BJ (cell line): ENCODE measurements at places on chromosomes 16 and 17.

- no peak for DNase-seq
Measured at GRCh38 chr17:43791589-43791988, 11.4 kb downstream of the CFAP97D1 start.

DNA sequence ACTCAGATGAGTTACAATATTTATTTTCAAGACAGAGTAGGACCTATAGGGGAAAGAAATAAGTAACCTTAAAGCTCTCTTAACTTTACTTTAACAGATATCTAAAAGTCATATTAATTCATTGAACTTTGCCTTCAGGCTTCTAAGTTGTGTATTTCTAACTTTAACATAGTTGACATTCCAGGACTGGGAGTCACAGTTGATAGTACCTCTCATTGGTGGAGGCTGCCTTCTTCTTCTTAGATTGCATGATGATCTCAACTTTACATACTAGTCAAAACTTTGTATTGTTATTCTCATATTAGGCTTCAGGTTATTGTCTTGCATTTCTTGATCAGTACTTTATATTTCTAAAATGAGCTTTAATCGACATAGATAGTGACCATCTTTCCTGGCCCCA, 350.1 kb upstream of the KIF2B start:
- DNase-seq = no peak

- no peak for DNase-seq
Measured at GRCh38 chr17:43702637-43703036, 40.9 kb upstream of the MEOX1 start.

GRCh38 chr17:80106176-80106575, 4.8 kb downstream of the GAA start:
- no peak for DNase-seq

GRCh38 chr17:73906896-73907870, 262.9 kb upstream of the SDK2 start:
- DNase-seq = no peak

GRCh38 chr17:20273741-20274500, 193.4 kb downstream of the LGALS9B start:
- no peak for DNase-seq

DNA sequence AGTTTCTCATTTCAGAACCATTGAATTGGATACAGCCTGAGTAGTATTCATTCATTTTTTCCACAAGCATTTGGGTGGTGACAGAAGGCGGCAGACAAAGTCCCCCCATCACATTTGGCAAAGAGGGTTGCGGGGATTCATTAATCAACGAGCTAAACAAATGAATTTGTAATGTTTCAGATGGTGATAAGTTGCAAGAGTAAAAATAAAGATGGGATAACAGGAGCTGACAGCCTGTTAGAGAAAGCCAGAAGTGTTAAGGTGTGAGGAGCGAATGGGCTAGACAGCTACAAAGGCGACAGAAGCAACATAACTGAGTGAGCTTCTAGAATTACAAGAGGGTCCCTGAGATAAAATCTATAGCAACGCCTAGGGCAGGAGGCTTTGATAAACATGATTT, 342.8 kb upstream of the HSBP1 start:
- DNase-seq = no peak
